NCI-H146 (cell line): ENCODE measurements at places on chromosomes 6 and 20.

- DNase-seq = no peak
Measured at GRCh38 chr20:4412216-4412615, 309.5 kb upstream of the PRND start.

DNA sequence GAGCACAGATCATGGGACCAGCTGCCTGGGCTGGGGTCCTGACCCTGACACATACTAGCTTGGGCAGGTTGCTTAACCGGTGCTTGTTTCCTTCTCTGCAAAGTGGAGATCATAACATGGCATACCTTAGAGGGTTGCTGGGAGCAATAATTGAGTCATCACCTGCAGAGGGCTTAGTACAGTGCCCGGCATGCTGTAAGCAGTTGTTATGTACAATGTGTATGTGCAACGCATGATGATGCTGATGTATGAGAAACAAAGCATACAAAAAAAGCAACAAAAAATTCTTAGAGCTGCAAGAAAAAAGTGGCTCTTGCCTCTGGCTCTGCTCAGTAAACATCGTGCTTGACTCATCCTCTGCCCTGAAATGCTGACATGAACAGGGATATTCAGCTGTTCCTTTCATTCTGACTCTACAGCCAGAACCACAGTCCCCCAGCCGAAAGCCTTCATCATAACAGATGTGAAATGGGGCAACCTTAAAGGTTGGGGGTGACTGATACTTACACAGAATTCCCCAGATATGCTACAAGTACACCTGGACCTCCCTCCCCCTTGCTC is 91.7 kb downstream of the CLIC5 start:
- no peak for DNase-seq

- no peak for DNase-seq
Measured at GRCh38 chr6:101226677-101227135, 166.8 kb upstream of the GRIK2 start.

GRCh38 chr20:1775117-1775516 is 117.5 kb upstream of the SIRPG start:
- no peak for DNase-seq

DNA sequence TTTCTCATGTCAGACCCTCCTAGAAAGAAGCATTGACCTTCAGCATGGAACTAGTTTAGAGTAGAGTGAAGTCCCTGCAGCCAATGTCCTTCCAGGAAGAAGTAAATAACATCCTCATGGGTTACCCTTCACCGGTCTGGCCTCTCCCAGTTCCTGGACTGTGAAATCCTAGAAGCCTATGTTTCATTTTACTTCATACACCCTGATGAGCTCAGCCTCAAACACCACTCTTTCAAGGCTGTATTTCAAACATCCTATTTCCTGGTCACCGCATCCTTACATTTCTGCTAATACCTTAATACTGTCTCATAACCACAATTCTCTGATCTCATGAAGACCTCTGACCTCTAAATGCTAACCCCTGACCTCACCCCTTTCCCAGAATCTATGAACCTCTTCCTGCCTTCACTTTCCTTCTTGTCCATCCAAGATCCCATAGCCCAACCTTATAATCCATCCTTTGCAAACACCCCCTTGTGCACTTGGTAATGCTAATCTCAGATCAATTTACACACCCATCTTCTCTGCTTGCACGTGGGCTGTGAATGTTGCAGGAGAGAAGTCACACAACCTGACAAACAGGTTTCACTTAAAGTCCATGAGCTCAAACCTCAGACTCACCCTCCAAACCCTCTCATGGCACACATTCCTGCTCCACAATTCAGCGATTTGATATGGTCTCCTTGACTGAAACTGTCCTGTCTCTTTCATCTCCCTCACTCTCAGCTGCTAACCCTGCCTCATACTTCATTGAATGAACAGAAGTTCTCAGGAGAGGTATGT is 30.2 kb downstream of the SLC2A10 start:
- DNase-seq = no peak

DNA sequence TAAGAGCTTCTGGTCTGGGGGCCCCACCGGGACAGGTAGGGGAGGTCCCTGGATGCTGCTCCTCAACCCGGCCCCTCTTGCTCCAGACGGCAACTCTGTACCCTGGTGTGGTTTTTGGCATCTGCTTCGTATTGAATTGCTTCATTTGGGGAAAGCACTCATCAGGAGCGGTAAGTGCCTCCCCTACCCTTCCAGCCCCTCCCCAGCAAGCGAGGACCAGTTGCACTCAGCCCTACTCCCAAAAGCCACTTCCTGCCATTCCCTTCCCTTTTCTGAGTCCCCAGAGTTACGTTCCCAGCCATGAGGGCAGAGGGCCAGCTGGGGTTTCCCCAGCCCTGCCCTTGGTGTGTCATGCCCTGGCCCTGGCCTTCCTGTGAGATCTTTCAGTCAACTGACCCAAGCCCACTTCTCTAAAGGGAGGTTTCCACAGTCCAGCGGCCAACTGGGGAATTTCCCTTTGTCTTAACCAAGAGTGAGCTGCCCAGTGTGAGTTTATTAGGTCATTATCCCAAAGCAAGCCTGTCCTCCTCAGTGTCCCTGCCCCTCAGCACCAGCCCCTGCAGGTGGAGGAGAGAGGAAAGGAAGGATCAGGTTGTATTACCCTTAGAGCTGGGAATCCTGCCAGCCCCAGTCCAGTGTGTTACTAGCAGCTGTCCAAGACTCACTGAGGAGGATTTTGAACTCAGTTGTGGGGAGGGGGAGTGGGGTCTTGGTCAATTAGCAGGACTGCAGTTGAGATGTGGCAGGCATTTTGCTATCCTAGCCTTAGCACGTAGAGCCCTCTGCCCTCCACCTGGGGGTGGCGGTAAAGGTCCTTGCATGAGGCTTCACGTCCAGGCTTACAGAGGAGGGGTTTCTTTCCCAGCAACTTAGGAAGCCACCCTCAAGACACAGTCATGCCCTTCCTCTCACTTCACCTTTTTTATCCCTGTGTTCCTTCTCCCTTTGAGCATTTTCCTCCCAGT is 45.8 kb downstream of the TM9SF4 start:
- DNase-seq = peak; percentile 49

- no peak for DNase-seq
Measured at GRCh38 chr6:147361311-147361981, 147.0 kb upstream of the SAMD5 start.

DNA sequence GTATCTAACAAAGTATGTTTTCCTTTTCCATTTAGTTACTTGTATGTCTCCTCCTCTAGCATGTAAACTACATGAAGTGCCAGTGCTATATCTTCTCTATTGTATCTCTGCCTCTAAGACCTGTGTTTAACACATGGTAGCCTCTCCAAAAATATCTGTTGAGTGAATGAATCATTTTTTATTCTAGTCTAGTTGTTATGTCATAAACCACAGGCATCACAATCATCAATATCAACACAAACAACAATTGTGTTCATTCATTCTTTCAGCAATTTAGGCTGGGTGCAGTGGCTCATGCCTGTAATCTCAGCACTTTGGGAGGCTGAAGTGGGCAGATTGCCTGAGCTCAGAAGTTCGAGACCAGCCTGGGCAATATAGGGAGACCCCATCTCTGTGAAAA is 111.6 kb upstream of the EYA4 start:
- no peak for DNase-seq

- DNase-seq = peak; percentile 58
Measured at GRCh38 chr6:16286151-16286522, 47.8 kb downstream of the GMPR start.

- no peak for DNase-seq
Measured at GRCh38 chr20:6590891-6591637, 176.4 kb upstream of the BMP2 start.

DNA sequence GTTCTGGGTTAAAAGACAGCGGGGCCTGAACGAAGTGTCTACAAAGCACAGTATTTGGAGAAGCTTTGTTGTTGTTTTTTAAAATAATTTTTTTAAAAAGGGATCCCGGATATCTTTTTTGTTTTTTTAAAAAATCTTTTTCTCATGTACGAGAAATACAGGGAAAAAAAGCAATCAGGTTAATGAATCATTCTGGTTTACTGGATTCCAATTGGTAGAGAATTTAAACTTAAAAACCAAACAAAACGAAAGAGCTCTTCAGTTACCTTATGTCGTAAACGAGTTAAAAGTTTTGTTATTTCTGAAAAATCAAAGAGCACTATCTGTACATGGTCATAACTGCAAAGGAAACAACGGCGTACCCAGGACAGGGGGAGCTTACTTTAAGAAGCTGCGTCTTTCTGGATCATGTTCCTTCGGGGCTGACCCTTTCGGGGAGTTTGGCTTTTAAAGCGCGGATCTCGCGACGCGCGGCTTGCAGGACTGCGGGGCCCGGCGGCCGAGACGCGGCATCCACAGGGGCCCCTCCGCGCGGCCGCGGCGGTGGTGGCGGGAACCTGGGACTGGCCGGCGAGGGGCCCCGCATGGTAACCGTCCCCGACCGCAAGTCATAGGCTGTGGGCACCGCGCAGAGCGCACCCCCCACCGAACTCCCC is 927 bp downstream of the IL20RA start:
- DNase-seq = peak; percentile 72

DNA sequence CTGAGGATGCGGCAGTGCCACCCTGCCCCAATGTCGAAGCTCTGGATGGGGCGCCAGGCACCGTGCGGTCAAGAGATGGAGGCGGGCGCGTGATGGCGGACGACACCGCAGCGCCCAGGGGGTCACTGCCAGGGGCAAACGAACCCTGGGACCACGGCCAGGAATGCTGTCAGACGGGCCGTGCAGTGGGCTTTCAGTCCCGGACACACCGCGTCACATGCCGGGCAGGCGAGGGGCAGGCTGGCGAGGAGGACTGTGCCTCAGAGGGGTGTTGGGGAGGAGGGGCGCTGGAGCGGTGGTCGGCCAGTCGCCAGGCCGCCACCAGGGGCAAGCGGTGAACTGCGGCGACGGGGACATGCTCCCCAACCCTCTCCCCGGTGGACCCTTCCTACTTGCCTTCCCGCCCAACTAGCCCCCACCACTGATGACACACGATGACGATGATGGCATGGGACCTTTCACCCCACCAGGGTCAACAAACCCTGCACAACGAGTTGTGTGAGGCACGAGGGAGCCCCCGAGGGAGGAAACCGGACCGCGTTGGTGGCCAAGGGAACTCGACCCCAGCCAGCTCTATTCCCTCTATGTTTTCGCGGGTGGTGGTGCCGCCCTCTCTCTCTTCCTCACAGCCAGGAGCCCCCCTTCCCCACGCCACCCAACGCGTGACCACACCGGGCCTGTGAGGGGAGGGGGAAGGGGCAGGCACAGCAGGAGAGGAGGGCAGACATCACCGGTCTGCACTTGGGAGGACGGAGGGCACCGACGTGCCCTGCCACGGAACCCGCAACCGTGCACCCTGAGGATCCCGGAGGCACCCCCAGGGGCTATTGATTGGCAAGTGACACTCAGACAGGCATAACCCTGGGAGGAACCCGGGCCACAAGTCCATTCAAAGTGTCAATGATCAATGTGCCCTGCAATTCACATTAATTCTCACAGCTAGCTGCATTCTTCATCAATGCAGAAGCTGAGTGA is 1960.9 kb upstream of the DEFB115 start:
- DNase-seq = no peak

- DNase-seq = no peak
Measured at GRCh38 chr20:1241456-1241855, 15.6 kb downstream of the RAD21L1 start.
